ENCODE measurements at places on chromosomes 2 and 18.
A peak's percentile ranks its signal among the peaks of the same experiment; 100 is the strongest.

- DNase-seq = no peak
Observed at GRCh38 chr2:182166406-182166805, 180.8 kb downstream of the PPP1R1C start.

GRCh38 chr2:240431661-240432424 lies 3.6 kb upstream of the GPC1 start:
- no peak for DNase-seq

DNA sequence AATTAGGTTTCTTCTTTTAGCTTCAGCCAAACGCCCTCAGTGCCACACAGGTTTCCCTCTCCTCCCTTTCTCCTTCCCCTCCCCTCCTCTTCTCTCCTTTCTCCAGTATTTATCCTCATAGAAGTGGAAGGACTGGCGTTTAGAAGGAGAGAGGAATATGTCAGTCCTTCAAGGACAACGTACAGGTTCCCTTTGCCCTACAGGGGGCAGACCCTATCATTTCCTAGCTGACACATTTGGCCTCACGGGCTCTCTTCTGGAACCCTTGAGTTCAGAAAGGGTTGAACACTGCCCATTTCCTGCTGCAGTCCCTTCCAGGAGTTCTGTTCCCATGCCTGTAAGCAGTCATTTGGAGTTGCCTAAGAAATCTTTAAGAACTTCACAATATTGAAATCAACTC lies 46.1 kb downstream of the CDCA7 start:
- no peak for DNase-seq

DNA sequence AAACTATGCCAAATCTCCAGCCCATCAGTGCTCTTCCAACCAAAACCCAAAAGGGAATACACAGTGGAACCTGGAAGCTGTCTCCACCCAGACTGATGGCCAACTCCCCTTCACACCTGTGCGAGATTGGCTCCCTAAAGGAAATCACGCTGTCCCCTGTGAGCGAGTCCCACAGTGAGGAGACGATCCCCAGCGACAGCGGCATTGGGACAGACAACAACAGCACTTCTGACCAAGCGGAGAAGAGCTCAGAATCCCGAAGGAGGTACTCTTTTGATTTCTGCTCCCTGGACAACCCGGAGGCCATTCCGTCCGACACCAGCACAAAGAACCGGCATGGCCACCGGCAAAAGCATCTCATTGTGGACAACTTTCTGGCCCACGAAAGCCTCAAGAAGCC lies 271.1 kb downstream of the SETBP1 start:
- no peak for DNase-seq

DNA sequence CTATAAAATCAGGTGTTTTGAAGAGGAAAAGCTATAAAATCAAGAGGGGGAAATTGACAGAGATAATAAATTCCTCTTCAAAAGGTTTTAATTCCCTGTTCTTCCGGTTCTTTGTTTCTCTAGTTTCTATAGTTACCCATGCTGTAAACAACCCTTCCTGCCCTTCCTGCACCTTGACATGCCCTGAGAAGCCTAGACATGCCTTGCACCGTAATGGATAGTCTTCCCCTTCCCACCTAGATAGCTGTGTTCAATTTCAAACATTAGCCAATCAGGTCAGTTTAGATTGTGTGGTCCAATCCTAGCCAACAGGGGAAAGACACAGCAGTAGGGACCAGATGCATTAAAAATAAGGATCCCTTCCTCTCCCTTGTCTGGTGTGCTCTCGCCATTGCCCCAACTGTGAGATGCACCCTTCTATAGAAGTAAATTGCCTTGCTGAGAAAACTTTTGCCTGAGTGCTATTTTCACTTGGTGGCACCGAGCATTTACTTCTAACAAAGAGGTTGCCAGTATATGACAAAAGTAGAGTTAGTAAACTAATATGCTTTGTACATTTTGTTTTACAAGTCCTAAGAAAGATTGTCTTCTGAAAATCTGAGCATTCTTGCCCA lies 27.1 kb downstream of the SULT1C4 start:
- DNase-seq = no peak

- no peak for DNase-seq
Observed at GRCh38 chr2:149152469-149152953, 114.0 kb downstream of the LYPD6B start.

GRCh38 chr2:7766088-7766722 lies 849.0 kb downstream of the RNF144A start:
- DNase-seq = no peak

- no peak for DNase-seq
Observed at GRCh38 chr18:66603941-66604627, at the start of gene CDH19. CDH19 (minus strand) TSS chr18:66604090; CDS start chr18:66572204, 31,886 bp downstream.

DNA sequence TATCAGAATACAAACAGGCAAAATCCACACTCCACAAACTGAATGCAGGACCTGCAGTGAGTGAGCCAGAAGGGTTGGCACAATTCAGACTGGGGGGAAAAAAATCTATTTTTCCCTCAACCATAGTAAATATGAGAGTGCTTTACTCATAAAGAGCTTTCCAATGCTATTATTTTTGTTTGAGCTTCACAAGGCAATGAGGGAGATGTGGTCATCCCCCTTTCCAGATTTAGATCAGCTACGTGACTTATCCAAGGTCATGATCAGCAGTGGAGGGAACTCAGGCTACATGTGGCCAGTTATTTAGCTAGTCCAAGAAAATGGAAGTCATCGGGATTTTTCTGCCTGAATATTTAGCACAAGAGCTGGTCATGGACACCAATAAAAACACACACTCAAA lies 120.4 kb upstream of the KLF7 start:
- no peak for DNase-seq

DNA sequence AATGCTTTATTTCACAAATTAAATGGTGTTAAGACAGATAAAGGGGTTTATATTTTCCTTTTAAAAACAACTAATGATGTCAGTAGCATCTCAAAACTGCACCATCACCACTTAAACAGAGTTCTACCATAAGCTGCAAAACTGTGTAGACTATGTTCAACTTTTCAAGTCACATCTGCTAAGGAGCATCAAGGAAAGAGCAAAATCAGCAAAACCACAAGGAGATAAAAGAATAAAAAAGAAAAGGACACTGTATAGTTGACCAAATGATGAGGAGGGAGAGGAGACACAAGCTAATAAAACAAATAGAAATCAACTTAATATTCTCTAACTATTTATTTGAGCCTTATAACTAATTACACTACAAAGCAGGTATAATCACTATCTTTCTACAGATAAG lies 33.9 kb downstream of the PRPF40A start:
- DNase-seq = no peak

DNA sequence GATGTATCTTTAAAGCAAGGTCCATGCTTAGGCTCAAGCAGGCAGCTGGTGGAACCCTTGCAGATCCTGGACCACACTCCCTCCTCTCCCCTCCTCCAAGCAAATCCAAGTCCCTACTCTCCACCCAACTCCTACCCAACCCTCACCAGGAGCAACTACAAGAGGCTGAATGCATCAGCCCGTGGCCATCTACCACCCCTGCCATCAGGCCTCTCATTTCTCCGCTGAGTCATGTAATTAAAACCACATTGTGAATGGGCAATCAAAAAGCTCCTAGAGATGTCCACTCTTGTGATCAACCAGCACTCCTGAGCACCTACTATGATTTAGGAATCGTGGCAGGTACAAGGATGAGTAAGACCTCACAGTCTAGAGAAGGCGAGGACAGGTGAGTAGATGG lies 142.2 kb upstream of the CAPN13 start:
- DNase-seq = no peak

- no peak for DNase-seq
Observed at GRCh38 chr2:89849731-89850130, 1158.3 kb downstream of the RPIA start.

GRCh38 chr2:237384672-237385020 lies 29.3 kb downstream of the COL6A3 start:
- no peak for DNase-seq

GRCh38 chr2:230865766-230866755 lies 1.3 kb downstream of the ITM2C start:
- no peak for DNase-seq

DNA sequence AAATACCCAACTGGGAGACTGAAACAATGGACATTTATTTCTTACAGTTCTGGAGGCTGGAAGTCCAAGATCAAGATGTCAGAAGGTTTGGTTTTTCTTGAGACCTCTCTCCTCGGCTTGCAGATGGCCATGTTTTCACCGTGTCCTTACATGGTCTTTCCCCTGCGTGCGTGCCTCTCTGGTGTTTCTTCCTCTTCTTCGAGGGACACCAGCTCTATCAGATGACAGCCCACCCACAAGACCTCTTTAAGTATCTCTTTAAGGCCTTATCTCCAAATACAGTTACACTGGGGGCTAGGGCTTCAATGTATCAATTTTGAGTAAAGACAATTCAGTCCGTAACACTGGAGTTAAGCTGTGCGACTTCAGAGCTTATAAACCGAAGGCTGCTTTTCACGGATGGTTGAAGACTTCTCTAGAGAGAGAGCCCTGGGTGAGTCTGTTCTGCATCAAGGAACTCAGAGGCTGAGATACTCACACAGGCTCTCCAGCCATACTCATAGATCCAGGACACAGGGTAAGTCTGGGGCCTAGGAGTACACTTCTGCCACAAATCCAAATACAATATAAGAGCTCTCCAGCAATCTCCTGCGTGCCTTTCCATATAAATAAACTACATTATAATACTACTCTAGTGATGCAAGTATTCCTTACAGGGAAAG lies 339.9 kb upstream of the PKDCC start:
- no peak for DNase-seq

DNA sequence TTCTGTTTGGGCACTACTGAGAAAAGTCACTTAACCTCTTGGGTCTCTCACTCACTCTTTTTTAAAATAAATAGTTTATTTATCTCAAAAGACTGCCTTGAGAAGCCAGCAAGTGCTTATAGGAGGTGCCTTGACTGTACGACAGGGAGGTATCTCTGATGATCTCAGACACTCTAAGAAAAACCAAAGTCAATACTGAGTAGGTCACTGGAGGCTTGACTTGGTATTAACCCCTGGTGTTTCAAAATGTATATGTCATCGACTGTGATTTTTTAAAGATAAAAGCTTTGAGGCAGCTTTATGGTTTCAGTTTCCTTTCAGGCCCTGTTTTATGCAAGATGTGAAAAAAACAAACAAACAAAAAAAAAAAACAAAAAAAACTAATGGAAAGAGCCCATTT lies 33.7 kb downstream of the MREG start:
- no peak for DNase-seq

GRCh38 chr2:20635675-20636584 lies 15.0 kb downstream of the HS1BP3 start:
- peak; percentile 9 for DNase-seq

DNA sequence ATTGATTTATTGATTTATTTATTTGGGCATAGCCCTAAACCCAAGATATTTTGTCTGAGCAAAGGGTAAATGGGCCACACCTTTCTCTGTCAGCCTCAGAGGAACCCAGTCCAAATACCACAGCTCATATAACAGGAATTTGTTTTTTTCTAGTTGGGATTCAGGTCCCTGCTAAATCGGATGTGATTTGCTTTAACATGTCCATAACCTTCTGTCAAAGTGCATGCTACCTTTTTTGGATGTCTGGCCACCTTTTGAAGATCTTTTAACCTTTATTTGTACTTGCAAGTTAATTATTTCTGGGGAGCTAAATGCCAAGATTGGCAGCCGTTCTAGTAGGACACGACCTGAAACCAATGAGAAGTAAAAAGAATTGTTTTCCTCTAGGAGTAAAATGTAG lies 303.2 kb upstream of the UBE2E3 start:
- DNase-seq = no peak

- no peak for DNase-seq
Observed at GRCh38 chr2:119650206-119650605, 28.8 kb upstream of the TMEM177 start.

- DNase-seq = no peak
Observed at GRCh38 chr2:186913870-186914269, 64.9 kb upstream of the ZSWIM2 start.

DNA sequence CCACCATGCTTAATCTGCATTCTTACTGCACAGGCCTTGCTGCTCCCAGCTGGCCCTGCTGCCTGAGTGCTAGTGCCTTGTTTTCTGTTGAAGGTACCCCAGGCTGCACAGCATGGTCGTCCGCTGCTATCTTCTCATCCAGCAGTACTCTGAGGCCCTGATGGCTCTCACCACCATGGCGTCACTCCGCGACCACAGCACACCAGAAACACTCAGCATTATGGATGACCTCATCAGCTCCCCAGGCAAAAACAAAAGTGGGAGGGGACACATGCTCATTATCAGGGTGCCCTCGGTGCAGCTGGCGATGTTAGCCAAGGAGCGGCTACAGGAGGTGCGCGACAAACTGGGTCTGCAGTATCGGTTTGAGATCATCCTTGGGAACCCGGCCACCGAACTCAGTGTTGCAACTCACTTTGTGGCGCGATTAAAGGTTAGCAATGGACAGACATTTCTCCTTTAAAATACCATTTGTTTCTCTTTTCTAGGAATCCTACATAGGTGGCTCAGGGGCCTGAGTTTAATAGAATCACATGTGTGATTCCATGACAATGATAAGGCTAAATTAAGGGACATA lies 110.5 kb downstream of the ESCO1 start:
- DNase-seq = no peak

- no peak for DNase-seq
Observed at GRCh38 chr18:67652288-67652687, 135.8 kb upstream of the DSEL start.

- no peak for DNase-seq
Observed at GRCh38 chr2:190547886-190548285, 13.4 kb upstream of the NEMP2 start.

GRCh38 chr2:235330775-235331451 lies 162.9 kb upstream of the AGAP1 start:
- DNase-seq = no peak

GRCh38 chr2:190486037-190486623 lies 48.4 kb downstream of the NEMP2 start:
- no peak for DNase-seq

- no peak for DNase-seq
Observed at GRCh38 chr18:58025205-58025604, 18.8 kb upstream of the NEDD4L start.

GRCh38 chr18:61579581-61579980 lies 246.4 kb downstream of the CDH20 start:
- no peak for DNase-seq

DNA sequence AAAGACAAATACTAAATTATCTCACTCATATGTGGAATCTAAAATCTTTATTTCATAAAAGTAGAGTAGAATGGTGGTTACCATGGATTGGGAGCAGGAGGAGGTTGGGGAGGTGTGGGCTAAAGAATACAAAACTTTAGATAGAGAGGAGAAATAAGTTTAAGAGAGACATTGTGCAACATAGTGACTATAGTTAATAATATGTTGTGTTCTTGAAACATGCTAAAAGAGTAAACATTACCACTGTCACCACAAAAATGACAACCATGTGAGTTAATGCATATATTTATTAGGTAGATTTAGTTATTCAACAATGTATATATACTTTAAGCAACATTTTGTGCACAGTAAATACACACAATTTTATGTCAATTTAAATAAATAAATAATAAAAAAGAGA lies 128.5 kb upstream of the COL3A1 start:
- DNase-seq = no peak

GRCh38 chr2:151627353-151627752 lies 106.9 kb downstream of the NEB start:
- no peak for DNase-seq

DNA sequence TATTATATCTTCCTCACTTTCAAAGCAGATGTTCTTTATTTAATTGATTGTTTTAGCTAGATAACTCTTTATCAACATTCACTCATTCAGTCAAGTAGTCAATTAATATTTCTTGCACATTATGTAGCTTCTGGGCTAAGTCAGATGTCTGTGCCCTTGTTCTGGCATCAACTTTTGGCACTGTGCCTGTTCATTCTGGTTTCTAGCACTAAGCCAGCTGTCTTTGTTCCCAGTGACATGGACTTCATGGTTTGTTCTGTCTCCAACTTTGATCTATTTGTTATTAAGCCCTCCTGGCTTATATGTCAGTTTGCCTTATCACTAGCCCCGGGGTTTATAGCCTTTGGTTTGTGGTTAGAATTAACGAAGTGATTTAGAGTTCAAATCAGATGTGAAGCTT lies 247.9 kb upstream of the SYT4 start:
- DNase-seq = no peak
